ENCODE measurements at places on chromosomes 16 and 17.

GRCh38 chr17:78716814-78717393 is 65.2 kb downstream of the CYTH1 start:
- DNase-seq: no peak

DNA sequence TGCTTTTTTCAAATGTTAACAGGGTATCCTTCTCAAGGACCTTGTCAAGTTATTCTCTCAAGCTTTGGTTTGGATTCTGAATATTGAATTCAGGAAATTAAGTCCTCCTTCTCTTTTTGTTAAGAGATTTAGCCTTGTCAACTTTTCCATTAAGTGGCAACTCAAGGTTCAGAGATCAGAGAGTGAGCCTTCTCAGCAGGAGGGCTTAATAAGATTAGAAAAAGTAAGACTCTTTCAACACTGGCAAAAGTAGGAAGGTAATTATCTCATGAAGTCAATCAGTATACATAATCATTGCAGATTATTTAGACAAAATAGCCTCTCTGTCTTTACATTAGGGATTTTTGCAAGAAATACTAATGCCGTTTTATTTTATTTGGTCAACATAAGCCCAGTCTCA is 330.7 kb downstream of the KIF2B start:
- DNase-seq: no peak

GRCh38 chr16:88531931-88532433 is 38.2 kb upstream of the ZC3H18 start:
- no peak for DNase-seq

DNA sequence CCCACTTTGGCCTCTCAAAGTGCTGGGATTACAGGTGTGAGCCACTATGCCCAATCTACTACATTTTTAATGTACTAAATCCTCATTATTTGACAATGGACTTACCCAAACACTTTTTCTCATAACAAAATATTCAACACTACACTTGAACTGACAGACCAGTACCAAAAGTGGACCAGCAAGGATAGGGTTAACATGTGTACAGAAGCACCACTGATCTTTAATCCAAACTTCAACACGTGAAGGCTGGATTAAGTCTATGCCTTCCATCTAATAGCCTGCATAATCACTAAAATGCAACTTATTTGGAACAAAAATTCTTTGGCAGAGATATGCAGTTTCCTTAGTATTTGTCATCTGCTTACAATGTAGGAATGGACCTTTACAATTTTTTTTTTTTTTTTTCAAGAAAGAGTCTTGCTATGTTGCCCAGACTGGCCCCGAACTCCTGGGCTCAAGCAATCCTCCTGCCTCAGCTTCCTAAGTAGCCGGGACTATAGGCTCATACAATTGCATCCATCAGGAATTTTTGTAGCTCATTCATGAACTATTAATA is 60.0 kb upstream of the BCAR1 start:
- no peak for DNase-seq

- DNase-seq: no peak
Observed at GRCh38 chr16:89155851-89156739, 15.5 kb upstream of the CDH15 start.

GRCh38 chr17:266219-266618 is 84.8 kb upstream of the DOC2B start:
- DNase-seq: no peak

DNA sequence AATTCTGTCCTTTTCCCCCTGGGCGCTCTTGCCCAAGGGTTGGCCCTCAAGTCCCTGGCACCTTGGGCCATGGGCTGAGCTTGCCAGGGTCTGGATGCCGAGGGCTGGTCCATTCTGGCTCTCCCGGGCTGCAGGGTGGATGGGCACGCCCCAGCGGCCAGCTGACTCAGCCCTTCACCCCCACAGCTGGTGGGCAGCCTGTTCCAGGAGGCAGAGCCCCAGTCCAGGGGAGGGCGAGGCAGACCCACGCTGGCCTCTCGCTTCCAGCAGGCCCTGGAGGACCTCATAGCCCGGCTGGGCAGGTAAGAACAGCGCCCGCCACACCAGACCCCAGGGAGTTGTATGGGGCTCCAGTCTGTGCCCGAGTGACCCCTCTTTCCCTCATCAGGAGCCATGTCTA is 15.0 kb downstream of the MYO15B start:
- no peak for DNase-seq

Measured in brain pericyte (primary cell).